ENCODE measurements at places on chromosomes 12 and 14.
A peak's percentile ranks its signal among the peaks of the same experiment; 100 is the strongest.

DNA sequence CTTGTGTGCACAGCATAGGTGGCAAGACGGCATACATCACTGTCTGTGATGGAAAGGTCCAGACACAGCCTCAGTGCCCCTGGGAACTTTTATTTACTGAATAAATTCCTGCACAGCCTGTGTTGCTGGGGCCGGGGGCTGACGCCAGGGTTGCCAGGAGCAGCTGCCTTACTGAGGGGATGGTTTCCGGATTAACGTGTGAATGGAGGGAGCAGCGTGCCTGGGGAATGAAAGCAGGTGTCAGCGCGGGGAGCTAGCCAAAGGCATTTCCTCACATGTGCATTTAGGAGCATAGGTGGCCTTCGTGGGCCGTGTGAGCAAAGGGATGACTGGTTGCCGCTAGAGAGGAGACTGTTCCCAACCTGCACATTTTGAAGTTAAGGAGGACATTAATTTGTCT is 41.6 kb downstream of the SFSWAP start:
- no peak overlapping the region for H3K4me3 ChIP-seq
- no peaks in the 10 kb centered on the region for H3K27me3 ChIP-seq
- peaks cover 44% of the 10 kb centered on the region for H3K36me3 ChIP-seq
- H3K4me1 ChIP-seq: peaks cover 8% of the 10 kb centered on the region
- no peak overlapping the region for H3K27ac ChIP-seq

DNA sequence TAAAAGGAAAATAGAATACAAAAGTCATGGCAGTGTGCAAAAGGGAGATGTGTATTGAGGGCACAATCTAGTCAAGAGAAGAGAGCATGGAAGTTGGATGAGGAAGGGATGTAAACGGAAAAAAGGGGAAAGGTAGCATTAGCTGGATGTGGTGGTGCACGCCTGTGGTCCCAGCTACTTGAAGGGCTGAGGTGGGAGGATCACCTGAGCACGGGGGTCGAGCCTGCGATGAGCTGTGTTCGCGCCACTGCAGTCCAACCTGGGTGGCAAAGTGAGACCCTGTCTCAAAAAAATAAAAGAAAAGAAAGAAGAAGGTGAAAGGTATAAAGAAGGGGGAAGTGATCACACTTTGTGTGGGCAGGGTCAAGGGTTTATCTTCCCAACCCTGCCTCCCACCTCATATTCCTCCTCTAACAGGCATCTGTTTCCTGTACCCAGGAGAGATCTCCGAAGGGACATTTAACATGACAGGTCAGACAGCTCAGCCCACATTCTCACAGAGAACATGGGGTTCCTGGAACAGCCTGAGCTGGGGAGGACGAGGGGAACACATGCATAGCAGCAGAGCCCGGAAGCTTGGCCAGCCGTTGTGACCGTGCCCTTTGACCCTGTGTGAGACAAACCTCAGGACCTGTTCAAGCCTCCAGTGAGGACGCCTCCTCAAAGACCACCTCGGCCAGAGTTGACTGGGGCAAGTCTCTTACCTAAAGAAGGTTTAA is 8.9 kb downstream of the RNASE11 start:
- H3K4me3 ChIP-seq: no peak overlapping the region
- no peaks in the 10 kb centered on the region for H3K27me3 ChIP-seq
- H3K36me3 ChIP-seq: no peaks in the 10 kb centered on the region
- no peaks in the 10 kb centered on the region for H3K4me1 ChIP-seq
- no peak for DNase-seq
- H3K27ac ChIP-seq: no peak overlapping the region

DNA sequence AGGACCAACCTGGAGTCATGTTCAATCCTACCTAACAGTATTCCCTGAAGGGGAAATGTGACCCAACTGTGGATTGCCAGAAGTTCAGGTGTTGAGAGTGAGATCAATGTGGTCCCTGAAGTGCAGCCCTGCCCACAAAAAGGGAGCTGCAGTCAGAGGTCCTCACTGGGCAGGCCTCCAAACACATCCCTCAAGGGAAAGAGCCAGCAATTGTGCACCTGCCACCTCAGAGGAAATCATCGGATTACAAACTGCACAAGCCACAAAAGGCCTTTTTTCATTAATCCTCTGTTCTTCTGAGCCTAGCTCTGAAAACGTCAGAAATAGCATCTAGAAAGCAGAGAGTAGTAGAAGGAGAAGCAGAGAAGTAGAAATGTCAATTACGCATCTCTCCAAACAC is 10.8 kb upstream of the MDM1 start:
- DNase-seq: no peak
- H3K4me1 ChIP-seq: peaks cover 17% of the 10 kb centered on the region
- H3K4me3 ChIP-seq: no peak overlapping the region
- peaks cover 3% of the 10 kb centered on the region for H3K27me3 ChIP-seq
- H3K36me3 ChIP-seq: peaks cover 5% of the 10 kb centered on the region

- H3K4me3 ChIP-seq: no peak overlapping the region
- H3K27me3 ChIP-seq: peaks cover 1% of the 10 kb centered on the region
- H3K4me1 ChIP-seq: no peaks in the 10 kb centered on the region
- no peaks in the 10 kb centered on the region for H3K36me3 ChIP-seq
- no peak for DNase-seq
Observed at GRCh38 chr14:99035712-99036610, 236.0 kb downstream of the BCL11B start.

- H3K4me1 ChIP-seq: peaks cover 25% of the 10 kb centered on the region
- H3K4me3 ChIP-seq: no peak overlapping the region
- H3K36me3 ChIP-seq: peaks cover 14% of the 10 kb centered on the region
- peaks cover 1% of the 10 kb centered on the region for H3K27me3 ChIP-seq
- DNase-seq: no peak
Observed at GRCh38 chr14:74089251-74090020, 4.7 kb downstream of the LIN52 start.

- no peak overlapping the region for H3K27ac ChIP-seq
- H3K4me3 ChIP-seq: no peak overlapping the region
- no peak for DNase-seq
- no peaks in the 10 kb centered on the region for H3K4me1 ChIP-seq
- peaks cover 4% of the 10 kb centered on the region for H3K27me3 ChIP-seq
Observed at GRCh38 chr12:113980537-113981337, 14.6 kb upstream of the RBM19 start.

GRCh38 chr14:93987376-93987775 is 9.7 kb upstream of the CCDC197 start:
- H3K36me3 ChIP-seq: no peaks in the 10 kb centered on the region
- no peak for DNase-seq
- H3K4me1 ChIP-seq: peaks cover 7% of the 10 kb centered on the region
- H3K27ac ChIP-seq: no peak overlapping the region

- H3K4me1 ChIP-seq: no peaks in the 10 kb centered on the region
- no peak overlapping the region for H3K27ac ChIP-seq
- no peaks in the 10 kb centered on the region for H3K36me3 ChIP-seq
- no peaks in the 10 kb centered on the region for H3K27me3 ChIP-seq
Observed at GRCh38 chr14:49240383-49240782, 345.8 kb downstream of the RPS29 start.

DNA sequence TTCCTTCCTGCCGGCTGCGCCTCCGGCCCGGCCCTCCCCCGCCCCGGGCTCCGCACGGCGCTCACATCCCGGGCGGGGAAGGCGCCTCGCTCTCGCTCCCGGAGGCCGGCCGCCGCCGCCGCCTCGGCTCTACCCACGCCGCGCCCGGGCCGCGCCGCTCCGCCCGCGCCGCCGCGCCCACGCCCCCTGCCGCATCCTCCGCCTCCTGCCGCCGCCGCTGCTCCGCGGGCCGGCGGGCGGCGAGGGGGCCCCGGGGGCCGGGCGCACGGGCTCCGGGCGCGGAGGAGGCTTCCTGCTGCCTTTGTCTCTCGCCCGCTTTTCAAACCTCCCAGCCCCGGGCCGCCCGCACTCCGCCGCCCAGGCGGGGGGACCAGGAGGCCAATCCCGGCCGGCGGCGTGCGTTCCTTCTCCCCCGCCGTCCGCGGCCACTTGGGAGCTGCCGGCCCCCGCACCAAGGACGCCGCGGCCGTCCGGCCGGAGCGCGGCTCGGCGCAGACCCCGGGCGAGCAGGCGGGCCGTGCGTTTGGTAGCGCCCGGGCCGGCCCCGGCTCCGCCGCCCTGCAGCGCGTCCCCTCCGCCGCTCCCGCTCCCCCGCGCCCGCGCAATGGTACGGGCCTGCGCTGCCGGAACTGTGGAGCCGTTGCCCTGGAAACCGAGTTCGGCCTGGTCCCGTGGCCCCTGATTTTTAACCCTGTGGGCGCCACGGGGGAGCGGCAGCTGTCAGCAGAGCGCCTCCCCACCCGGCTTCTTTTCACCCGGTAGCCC is at the start of gene FBXL14:
FBXL14 (minus strand) TSS at position 321 of the 765 bp plus-strand sequence. CDS start 515 bp downstream, outside the sequence.
- H3K4me3 ChIP-seq: peak within 1 kb of the TSS; percentile 99
- H3K36me3 ChIP-seq: peaks cover 15% of the 10 kb centered on the region
- H3K4me1 ChIP-seq: peaks cover 48% of the 10 kb centered on the region
- H3K27me3 ChIP-seq: no peaks in the 10 kb centered on the region

Data from activated T-helper 1 cell treated with anti-CD3 and anti-CD28 coated beads, Interleukin-12 subunit alpha, Interleukin-12 subunit beta, Interleukin-2, Interleukin-4 antibody, amounts not matched to agents 30 ng/mL and 10 ng/mL and 1 ng/mL, durations not matched to agents 14 hours and 24 hours and 36 hours (primary cell).